NCI-H2107 (cell line): ENCODE measurements at places on chromosomes 11 and 22.

DNA sequence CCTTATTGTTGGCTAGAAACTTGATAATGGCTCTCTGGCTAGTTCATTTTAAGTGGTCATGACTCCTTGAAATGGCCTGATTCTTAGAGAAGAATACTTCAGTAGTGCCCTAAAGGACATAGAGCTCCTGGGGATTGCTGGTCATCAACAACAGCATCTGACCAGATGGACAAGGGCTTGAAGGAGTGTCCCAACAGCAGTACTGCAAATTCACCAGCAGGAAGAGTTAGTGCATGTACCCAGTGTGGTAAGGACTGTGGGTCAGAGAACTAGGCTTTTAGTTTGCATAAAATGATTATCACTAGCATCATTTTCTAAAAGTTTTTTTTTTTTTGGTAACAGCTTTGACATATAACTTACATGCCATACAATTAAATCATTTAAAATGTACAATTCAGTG is 39.5 kb upstream of the CUL5 start:
- DNase-seq = no peak

GRCh38 chr22:25494774-25495173 is 69.7 kb upstream of the GRK3 start:
- no peak for DNase-seq

DNA sequence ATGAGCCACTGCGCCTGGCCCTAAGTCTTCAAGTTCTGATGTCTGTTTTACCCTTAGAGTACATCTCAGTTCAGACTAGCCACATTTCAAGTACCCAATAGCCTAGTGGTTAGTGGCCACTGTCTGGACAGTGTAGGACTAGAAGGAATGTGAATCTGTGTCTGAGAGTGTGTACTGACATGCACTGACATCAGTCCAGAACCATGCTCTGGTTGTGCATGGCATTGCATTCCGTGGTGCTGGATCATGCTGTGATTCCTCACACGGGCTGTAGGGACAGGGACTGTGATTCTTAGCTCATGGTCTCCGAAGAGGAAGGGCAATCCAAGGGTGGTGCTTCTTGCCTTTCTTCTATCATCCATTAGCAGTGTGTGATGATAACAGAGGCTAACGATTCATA is 41.1 kb downstream of the AMOTL1 start:
- DNase-seq = no peak

DNA sequence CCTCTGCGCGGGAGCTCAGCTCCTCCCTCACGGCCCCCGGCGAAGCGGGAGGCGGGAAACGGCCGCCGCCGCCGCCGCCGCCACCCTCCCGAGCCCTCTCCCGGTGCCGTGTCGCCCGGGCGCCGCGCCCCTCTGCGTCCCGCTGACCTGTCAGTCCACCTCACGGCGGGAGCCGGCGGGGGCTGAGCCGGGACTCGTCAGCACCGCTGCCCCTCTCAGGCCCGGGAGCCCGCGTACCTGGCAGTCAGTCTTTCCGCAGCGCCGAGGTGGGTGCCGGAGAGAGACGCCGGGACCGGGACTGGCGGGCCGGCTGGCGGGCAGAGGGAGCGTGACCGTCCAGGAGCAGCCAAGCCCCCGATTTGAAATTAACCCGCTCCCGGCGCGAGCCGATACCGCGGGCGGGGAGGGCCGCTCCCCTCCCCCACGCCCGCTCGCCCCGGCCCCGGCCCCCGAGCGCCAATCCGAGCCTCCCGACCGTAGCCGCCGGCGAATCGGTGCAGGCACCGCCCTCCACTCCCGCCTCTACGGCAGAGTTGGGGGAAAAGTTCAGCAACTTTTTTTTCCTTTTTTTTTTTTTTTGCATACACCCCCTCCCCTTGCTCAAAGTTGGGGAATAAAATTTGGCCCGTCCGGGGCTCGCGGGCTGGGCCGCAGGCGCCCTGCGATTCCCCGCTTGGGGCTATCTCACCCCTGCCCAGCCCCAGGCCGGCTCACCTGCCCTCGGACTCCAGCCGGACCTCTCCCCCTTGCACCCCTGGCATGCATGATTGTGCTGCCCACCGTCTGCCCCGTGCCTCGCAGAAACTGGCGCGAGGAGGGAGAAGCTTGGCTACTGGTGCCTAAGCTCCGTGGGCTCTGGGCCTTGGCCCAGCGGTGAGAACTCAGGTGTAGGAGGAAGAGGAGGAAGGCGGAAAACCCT is 774 bp upstream of the E2F8 start:
- DNase-seq = no peak

DNA sequence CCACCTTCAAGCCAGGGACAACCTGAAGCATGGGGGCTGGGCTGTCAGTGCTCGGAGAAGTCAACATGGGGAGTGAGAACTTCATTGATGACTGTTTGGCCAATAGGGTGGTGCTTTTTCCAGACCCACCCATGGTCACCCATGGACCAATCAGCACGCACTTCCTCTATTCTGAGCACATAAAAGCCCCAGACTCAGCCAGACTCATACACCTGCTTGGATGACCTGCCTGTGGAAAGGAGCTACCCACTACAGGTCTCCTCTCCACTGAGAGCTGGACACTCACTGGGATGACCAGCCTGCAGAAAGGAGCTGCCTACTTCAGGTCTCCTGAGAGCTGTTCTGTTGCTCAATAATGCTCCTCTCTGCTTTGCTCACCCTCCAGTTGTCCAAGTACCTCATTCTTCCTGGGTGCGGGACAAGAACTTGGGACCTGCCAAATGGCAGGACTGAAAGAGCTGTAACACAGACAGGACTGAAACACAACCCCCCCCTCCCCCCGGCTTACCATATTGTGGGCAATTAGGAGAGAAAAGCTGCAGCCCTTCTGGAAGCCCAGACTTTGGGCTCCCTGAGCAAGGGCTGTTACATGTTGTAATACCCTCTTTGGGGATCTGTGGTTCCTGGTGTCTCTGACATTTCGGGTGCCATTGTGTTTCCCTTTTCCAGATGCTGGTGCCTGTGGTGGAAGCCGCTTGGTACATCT is 44.4 kb upstream of the WNT11 start:
- DNase-seq = no peak
